Transverse colon (tissue), 4 donors: ENCODE measurements at places on chromosomes 11 and 22. TPM values are rescaled to one million over a fixed set of nuclear protein-coding genes. Genes with fewer than 3 reads are reported as not detected.

The MOV10L1 gene
- total RNA-seq, result 0.41 TPM

DNA sequence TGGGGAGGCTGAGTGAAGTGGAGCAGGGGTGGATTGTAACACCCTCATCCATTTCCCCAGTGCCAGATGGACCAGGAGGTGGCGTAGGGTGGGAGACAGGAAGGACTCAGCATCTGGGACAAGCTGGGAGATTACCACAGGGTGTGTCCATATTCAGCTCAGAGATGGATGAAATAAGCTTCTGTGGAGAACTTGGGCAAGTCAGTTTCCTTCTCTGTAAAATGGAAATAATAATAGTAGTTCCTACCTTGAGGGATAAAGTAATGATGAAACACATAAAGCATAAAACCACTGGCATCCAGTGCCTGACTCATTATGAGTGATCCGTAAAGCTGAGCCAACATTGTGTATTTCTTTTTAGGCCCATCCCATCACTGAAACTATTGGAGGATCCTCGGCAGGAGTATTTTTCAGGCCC is 607 bp upstream of the ROBO4 start:
- DNase-seq, result no peak

DNA sequence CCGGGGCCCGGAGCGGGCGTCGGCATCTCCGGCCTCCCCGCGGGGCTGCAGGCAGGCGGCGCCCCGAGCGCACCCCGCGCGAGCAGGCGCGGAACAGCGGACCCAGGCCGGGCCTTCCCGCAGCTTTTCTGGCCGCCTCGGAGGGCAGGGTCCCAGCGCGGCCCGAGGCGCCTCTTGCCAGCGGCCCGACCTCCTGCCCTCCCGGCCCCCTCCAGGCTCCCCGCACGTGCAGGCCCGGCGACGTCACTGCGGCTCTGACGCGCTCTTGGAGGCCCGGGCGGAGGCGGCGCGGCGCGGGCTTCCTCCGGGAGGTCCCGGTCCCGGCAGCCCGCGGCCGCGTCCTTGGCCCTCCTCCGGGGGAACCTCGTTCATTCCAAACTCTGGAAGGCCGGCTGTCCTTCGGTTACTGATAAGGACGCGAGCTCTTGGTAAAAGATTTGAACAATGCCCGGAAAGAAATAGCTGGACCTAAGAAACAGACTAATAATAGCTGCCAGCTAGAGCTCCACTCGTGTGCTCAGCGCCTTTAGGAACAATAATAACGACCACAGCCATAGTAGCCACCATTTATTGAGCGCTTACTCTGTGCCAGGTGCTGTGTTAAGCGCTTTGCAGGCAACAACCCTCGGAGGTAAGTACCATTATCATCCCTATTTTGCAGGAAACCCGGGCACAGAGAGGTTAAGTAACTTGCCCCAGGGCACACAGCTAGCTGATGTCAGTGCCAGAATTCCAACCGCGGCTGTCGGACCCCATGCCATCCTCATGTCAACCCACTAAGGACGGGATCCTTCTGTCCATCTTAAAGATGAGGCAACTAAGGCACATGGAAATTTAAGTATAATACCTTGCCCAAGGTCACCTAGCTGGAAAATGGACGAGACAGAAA is 39.1 kb upstream of the CREB3L1 start:
- DNase-seq, result peak; percentile 73

DNA sequence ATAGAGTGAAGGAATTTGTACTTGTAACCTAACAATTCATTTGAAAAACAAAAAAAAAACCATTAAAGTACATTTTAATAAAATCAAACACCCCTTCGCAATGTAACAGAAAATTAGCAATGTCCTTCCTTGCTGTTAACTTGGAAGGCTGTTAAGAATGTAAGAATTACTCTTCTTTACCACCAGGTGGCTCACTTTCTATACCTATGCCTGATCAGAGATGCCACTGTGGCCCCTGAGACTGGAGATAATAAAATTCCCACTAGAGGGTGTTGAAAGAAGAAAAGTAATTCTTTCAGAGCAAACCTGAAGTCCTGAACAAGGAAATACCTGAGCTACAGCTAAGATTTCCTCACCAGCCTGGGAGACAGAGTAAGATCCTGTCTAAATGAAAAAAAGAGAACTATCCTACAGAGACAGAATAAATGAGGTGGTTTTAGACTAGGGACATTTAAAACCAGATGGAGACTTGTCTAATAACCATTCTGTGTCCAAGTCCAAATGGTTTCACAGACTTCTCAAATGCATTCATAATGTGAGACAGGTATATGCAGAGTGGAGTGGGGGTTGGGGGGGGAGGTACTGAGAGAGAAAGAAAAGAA is 1089.3 kb downstream of the FAM181B start:
- DNase-seq, result no peak

DNA sequence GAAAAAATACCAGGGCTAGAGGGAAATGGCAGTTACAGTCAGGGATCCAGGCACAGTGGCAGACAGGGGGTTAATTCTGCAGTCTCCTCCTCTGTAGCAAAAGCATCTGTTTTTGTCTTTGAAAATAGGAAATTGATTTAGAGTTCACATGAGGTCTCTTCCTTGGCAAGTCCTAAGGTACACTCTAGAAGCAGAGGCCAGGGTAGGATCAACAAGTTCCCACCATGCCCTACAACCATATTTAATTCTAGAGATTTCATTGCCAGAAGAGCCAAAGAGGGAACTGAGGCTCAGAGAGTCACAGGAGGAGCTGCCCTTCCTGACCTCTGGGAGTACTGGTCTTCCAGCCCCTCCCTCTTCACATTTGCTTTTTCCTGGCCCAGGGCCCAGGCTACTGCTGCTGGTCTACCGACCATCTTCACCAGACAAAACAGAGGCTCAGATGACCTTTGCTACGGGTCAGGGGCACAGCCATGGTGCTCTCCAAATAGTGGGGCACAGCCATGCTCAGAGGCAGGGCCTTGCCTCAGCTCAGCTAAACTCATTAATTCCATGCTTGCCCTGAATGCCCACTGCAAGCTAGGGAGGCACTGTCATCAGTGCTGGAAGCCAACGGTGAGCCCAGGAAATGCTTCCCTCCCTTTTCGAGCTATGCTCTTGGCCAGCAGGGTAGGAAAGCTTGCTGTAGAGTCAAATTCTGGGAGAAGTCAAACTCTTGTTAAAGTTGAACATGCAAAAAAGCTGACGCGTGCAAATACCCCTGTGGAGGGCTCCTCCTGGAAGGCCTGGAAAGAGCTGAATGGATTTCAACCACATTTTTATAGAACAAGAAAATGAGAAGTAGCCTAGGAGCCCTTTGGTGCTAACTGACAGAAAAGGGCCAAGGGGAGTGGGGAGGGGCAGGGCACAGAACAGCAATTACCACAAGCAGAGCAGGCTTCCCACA is 11.7 kb upstream of the CHRM4 start:
- no peak for DNase-seq

DNA sequence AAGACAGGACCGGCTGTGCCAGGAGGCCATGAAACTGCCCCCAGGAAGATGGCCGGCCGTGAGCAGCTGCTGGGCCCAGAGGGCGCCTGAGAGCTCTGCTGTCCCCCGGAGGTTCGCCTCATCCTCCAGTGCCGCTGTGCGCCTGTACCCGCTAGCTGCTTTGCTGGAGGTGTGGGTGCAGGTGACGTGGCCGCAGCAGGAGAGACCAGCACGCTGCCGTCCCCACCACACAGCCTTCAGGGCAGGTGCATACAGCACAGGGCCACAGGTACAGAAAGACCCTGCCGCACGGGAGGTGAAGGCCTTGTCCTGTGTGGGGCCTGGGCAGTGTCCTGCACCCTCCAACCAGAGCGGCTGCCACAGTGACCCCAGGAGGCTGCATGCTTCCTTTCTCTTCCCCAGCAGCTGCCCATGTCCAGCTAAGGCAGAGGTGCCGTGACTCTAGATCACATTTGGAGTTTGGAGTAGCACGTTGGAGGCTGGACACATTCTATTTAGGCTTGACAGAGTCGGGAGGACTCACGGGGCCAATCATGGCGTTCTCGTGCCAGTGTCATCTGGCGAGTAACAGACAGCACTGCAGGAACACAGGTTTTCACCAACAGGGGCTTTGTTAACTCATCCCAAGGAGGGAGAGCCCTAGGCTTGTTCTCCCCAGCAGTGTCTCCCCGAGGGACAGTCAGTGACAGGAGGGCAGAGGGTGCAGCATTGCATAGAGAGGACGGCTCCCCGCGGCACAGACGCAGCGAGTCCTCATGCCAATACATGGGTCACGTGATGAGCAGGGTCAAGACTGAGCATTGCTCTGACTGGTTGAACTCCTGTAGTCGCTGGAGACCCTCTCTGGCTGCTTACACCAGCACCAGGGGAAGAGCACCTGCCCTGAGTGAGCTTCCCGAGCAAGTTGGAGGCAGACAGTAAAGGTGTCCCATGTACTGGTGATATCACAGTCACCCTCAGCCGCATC is 18.7 kb upstream of the PANX2 start:
- no peak for DNase-seq

DNA sequence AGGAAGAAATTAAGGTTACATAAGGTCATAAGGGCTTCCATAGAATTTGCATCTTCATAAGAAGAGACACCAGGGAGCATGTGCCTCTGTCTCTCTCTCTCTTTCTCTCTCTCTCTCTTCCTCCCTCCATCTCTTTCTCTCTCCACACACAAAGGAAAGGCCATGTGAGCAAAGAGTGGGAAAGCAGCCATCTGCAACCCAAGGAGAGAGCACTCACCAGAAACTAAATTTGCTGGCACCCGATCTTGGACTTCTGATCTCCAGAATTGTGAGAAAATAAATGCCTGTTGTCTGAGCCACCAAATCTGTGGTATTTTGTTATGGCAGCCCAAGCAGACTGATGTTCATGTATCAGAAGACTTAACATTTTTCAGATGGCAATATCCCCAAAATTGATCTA is 6.4 kb upstream of the KRTAP5-10 start:
- DNase-seq, result no peak

DNA sequence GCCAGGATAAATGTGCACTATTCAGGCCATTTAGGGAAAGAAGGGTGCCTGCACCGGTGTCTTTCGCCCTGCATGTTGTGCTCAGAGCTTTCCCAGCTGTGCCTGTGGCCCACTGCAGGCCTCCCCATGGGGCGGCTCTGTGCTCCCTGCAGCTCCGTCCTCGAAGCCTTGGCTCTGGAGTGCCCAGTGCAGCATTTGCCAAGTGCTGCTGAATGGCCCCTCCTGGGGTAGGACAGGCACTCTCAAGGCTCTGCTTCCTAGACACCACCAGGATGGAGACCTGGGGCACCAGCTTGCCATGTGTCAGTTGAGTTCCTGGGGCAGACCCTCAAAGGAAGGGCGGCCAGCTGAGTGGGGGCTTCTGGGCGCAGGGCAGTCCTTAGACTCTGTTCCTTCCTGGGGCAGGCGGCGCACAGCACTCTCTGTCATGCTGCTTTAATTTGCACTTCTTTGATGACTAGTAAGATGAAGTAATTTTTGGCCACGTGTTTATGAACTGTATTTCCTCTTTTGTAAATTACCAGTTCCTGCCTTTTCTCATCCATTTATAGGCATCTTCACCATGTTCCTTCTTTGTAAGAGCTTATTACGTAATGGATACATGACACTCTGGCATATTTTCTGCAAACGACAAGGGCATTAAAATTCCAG is 32.1 kb upstream of the GNB1L start:
- DNase-seq, result no peak
